ENCODE measurements at places on chromosomes 4 and X.

DNA sequence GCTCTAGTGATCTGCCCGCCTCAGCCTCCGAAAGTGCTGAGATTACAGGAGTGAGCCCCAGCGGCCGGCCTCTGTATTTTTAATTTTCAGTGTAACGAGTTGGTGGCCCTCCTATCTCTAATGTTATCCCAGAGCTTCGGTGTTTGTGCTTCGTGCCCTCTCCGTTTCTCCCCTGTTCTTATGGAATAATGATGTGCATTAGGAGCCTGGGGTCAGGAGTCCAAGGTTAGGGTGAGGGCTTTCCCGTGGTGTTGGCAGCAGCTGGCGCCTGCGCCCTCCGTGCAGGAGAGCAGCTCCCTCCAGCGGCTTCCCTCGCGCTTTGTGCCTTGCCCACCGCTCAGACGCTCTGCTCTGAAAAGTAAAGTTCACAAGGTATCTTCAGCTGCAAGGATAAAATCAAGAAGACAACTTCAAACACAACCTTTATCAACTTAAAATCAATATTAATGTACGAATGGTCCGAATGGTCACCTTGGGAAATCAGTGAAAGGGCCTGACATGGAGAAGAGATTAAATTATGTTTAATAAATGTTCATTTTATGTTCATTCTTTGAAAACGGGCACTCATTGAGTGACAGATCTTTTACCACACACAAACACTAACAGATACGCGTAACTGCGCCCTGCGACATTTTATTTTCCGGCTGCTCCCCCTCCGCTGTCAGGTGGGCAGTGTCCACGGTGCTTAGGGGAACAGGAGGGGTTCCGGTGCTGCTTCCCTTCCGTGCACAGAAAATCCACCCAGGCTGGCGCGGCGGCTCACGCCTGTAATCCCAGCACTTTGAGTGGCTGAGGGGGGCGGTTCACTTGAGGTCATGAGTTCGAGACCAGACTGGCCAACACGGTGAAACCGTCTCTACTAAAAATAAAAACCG lies 62.4 kb downstream of the TRAPPC11 start:
- no peak for DNase-seq

DNA sequence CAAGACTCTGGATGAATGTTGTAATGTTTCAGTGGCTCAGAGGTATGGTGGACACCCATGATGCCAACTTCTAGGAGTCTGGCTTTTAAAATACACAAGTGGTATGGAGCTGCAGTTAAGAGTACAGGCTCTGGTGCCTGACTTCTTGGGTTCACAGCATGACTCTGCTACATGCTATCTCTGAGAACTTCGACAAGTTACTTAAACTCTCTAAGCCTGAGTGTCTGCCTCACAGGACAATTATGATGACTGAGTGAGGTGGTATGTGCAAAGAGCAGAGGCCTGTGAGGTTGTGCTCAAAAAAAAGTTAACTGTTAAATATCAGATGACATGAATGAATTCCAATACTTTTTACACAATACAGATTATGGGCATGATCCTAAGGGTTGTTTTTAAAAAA lies 90.9 kb upstream of the SRD5A3 start:
- no peak for DNase-seq

GRCh38 chrX:24946369-24946768 lies 69.4 kb downstream of the ARX start:
- DNase-seq, result no peak

DNA sequence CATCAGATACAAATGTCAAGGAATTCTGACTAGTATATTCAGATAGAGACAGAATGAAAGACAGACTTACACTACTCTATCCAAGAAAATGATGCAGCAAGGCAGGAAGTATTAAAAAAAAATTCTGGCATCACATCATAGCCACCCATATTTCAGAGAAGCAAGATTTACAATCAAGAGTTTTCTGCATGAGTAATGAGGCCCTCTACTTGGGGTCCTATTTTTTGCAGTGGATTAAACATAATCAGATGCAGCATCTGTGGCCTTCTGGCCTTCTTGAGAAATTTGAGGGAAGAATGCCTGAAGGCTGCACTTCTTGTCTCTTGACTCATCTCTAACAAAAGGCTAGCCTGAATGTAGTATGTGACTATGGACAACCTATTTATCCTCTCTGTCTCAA lies 48.2 kb upstream of the SLIT2 start:
- DNase-seq, result no peak

DNA sequence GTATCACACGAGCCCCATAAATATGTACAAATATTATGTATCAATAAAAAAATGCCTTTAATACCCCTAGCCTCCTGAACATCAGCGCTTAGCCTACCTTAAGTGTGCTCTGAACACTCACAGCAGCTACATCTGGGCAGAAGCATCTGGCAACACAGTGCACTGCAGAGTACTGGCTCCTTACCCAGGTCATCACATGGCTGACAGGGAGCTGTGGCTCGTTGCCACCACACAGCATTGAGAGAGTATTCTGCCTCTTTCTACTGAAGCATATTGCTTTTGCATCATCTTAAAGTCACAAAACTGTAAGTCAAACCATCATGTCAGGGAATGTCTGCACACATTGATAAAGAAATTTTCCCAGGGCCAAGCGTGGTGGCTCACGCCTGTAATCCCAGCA lies 55.2 kb downstream of the TRIML1 start:
- no peak for DNase-seq

DNA sequence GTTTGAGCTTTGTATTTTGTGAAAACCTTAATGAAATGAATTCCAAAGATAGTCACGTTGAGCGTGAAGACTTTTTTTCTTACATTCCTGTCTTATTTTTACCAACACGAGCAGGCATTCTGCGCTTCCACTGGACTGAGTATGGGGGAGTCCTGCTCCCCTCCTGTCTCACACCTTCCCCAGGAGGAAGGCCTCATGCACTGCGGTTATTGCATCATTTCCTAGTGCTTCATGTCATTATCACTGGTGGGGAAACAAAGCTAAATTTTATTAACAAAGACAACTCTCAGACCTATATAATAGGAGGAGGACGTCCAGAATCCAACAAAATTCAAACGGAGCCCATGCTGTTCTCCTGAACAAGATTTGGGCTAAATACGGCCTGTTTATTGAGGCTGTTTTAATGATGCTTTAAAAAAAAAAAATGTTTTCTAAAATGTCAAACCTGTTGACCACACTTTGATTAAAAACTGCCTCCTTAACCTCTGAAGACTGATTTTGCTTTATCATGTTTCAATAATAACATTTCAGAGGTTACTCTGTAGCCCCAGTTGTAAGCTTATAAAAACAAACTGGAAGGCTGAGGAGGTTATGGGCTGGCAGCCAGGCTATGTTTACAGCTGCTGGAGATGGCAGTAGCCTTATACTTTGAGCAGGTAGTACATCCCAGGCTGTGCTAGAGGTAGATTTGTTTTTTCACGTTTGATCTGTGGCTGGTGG lies 118.0 kb downstream of the SOWAHB start:
- no peak for DNase-seq

DNA sequence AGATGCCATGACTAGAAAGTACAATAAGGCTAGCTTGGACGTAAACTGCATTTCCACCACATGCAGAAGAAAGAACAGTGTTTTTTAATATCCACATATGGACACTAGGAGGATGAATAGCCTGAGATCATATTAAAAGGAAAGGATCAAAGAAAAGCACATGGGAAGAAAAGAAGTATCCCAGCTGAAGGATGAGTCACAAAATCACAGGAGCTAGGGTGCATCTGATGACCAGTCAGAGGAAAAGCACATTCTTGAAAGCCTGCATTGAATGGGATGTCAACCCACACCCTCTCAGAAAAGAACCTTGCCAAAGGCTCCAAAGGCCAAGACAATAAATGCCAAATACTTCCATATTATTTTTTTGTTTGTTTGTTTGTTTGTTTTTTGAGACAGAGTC lies 56.8 kb upstream of the PRDX4 start:
- no peak for DNase-seq

Measured in NCI-H1417 treated with DMSO at 0.1 percent for 48 hours (cell line).